RPMI7951 (cell line): ENCODE measurements at places on chromosomes 12 and 14.

DNA sequence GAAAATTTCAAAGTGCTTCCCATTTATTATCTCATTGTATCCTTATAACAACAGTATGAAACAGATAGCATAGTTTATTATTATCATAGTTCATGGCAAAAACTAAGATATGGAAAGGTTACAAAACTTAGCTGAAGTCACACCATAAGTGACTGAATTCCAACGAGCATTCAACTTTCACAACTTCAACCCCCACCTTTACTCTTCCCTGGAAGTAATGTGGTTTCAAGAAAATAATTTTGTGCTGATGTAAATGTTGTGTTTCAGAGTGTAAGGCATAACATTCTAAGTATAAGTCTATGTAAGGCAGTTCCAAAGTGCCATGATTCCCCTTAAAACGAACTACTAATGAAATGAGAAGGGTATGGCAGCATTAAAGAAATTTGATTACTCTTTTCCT is 454.5 kb downstream of the BCAT1 start:
- no peak for DNase-seq

- no peak for DNase-seq
Measured at GRCh38 chr12:28456934-28457710, 266.9 kb downstream of the CCDC91 start.

DNA sequence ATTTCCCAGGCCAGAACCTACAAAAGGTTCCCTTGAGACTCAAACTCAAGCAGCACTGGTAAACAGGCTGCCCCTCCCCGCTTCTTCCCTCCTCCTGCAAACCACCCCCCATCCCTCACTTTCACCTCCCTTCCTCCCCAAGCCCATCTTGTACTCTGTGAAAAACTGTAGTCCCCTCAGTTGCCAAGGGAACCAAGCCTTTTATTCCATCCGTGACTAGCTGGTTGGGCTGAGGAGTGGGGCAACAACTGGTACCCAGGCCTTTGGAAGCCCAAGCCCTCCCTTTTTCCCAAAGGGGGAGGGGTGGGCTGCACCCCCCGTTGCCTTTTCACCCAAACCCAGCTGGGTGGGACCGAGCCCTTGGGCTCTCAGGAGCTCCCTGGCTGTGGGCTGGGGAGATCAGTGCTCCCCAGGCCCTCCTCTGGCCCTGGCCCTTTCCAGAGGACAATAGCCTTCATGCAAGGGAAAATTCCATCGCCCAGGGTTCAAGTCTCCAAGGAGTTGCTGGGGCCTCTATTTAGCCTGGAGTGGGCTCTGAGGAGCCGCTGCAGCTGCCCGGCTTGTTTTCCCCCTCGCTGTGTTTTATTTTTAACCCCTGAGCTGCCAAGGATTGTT is 61.9 kb downstream of the ZFP36L1 start:
- no peak for DNase-seq

- DNase-seq, result no peak
Measured at GRCh38 chr12:115060477-115061168, 376.6 kb upstream of the TBX3 start.

DNA sequence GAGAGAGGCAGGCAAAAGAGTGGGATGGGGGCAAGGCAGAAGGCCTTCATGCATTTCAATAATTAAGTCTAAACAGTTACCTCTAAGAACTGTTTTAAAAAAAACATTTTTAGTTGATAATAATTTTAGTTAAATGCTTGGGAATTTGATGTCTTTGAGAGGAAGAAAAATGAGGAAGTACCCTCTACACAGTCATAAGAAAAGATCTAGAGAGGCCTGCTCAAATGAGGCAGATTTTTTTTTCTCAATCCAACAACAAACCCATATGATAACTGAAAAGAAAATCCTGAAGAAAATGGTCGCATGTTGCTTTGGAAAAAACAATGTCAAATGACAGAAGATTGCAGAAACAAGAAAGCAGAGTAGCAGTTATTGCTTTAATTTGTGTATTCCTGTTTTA is 25.6 kb downstream of the SINHCAF start:
- DNase-seq, result no peak

- DNase-seq, result no peak
Measured at GRCh38 chr12:56300644-56301464, 724 bp upstream of the CS start.

DNA sequence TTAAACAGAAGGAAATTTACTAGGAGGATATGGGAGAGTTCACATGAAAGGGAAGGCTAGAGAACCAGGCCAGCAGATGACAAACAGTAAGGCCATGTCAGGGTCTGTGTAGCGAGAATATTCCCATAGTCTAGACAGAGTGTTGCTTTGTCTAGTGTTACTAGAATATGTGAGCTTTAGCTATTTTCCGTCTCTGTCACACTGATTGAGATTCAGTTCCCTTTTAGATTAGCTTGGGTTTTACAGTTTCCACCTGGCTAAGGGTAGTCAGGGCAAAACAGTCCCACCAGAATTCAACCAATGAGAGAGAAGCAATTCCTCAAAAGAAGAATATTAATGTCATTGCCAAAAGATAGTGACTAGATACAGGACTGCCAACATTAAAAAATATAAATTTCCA is 82.8 kb upstream of the MDM1 start:
- DNase-seq, result no peak

DNA sequence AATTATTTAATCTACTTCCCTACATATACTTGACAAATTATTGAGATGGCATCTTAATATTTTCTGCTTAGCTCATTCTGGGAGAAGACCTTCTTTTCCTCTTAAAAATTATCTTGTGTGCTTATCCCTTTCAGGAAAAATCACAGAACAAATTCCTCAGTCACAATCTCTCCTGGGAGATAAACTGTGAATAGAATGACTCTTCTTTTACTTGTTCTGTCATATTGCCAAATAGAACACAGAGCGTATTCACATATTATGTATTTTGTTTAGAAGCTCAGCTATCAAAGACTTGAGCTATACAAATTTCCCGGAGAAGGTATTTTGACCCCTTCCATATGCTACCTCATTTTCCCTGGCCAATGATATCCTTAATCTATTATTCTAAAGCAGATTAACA is 146.7 kb downstream of the TMEM117 start:
- DNase-seq, result no peak

DNA sequence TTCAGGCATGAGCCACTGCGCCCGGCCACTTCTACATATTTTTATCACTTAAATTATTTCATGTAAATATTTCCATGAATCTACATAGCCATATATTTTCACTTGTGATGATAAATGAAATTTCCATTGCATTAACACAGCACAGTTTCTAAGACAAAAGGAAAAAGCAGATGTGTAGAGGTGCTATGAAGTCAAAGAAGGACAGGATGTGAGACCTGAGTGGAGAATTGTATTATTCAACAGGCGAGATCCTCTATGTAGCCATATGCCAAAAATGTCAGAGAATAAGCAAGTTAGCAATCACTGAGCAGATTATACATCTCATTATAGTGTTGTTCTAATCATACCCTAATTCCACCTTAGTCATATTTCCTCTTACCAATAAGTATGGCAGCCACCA is 38.1 kb downstream of the ATF7 start:
- no peak for DNase-seq
